CD4-positive, alpha-beta T cell (primary cell): ENCODE measurements at places on chromosomes 4 and X.
A peak's percentile ranks its signal among the peaks of the same experiment; 100 is the strongest.

- no peaks in the 10 kb centered on the region for H3K27me3 ChIP-seq
- no peaks in the 10 kb centered on the region for H3K36me3 ChIP-seq
- no peaks in the 10 kb centered on the region for H3K4me1 ChIP-seq
- no peak overlapping the region for H3K4me3 ChIP-seq
- no peak overlapping the region for H3K27ac ChIP-seq
- no peak for DNase-seq
Measured at GRCh38 chr4:136992032-136992431, 540.3 kb downstream of the PCDH18 start.

GRCh38 chrX:136694431-136695087 is 46.6 kb downstream of the CD40LG start:
- no peaks in the 10 kb centered on the region for H3K27me3 ChIP-seq
- no peak for DNase-seq
- H3K4me3 ChIP-seq, result peak overlapping the region; percentile 33

- H3K36me3 ChIP-seq, result no peaks in the 10 kb centered on the region
- no peak overlapping the region for H3K4me3 ChIP-seq
- H3K27ac ChIP-seq, result no peak overlapping the region
- H3K27me3 ChIP-seq, result no peaks in the 10 kb centered on the region
Measured at GRCh38 chr4:39124885-39125599, 57.3 kb upstream of the WDR19 start.

DNA sequence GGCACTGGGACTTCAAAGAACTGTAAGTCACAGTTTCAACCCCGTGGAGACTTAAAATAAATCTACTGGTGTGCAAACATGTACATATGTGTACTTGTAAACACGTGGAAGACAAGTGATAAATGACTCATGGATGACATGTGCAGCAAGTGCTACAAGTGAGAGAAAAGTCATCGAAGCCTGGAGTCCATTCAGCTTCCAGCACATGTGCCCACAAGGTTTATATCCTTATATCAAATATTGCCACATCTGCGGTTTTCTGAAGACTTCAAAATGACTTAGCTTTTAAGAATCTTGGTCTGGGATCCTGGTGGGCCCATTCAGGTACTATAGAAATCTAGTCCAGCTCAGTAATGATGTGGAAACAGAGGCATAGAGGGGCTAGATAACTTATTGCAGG is 33.0 kb upstream of the TTC29 start:
- no peaks in the 10 kb centered on the region for H3K36me3 ChIP-seq
- no peak for DNase-seq
- no peak overlapping the region for H3K27ac ChIP-seq

- no peaks in the 10 kb centered on the region for H3K36me3 ChIP-seq
- no peaks in the 10 kb centered on the region for H3K4me1 ChIP-seq
- no peak overlapping the region for H3K4me3 ChIP-seq
- no peak for DNase-seq
- H3K27me3 ChIP-seq, result peaks cover 3% of the 10 kb centered on the region
Measured at GRCh38 chrX:129646566-129647417, 8.0 kb downstream of the APLN start.

DNA sequence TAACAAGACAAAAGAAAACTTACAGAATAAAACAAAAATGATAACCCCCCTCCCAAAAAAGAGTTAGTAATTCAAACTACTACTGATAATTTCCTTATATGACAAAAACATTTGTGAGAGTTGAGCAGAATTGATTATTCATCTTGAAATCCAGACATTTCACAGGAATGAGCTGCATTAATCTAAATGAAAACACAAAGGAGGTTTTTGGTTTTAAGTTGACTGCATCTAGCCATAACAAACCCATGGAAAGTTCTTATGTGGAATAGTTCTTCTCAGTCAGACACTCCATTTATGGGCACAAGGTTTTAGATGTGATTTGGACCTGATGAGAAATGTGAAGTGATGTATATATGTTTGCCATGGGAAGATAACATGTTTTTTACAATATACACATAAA is 95.4 kb downstream of the VCX2 start:
- H3K4me1 ChIP-seq, result no peaks in the 10 kb centered on the region
- DNase-seq, result no peak
- H3K27ac ChIP-seq, result no peak overlapping the region
- no peaks in the 10 kb centered on the region for H3K36me3 ChIP-seq
- H3K4me3 ChIP-seq, result no peak overlapping the region

DNA sequence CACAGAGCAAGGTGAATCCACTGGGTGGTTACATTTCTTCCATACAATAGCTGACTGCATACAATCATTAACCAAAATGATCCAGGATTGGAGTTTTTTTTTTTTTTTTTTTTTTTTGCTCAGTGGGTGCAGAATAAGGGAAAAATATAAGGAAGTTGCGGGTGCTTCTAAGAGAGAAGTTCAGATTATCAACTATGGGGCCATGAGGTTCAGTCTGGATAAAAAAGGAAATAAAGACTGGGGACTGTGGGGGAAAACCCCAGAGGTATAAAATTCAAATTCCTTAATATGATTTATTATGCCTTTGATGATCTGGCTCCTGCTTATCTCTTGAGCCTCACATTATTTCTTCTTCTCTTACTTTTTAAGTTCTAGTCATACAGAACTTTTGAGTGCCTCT is 5.9 kb upstream of the EIF1AX start:
- DNase-seq, result no peak
- H3K27me3 ChIP-seq, result no peaks in the 10 kb centered on the region
- H3K4me3 ChIP-seq, result no peak overlapping the region
- H3K4me1 ChIP-seq, result peaks cover under 1% of the 10 kb centered on the region

GRCh38 chrX:65695849-65696449 is 28.5 kb downstream of the MSN start:
- H3K36me3 ChIP-seq, result peaks cover 11% of the 10 kb centered on the region
- H3K4me3 ChIP-seq, result peak overlapping the region; percentile 0
- no peak for DNase-seq
- H3K4me1 ChIP-seq, result peaks cover 86% of the 10 kb centered on the region

DNA sequence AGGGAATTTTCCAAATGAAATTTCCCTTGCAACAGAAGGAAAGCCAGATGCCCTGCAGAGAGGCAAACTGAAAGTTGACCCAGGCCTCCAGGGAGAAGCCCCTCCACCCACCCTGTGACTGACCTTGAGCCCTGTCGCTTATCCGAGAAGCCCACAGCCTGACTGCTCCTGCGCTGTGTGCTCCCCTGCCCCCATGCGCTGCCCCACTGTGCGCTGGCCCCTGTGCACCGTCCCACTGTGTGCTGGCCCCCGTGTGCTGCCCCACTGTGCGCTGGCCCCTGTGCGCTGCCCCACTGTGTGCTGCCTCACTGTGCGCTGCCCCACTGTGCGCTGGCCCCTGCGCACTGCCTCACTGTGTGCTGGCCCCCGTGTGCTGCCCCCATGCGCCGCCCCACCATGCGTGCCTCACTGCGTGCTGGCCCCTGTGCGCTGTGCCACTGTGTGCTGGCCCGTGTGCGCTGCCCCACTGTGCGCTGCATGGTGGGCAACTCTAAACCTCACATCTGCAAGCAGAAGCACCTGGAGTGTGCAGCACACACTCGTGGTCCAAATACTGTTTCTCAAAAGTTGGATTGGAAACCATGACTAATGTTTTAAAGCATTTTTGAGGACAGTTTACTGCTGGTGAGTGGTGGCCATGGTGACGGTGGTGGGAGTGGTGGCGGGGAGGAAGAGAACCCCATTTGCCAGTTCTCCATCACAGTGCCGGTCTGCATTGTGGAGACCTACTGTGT is 8.3 kb upstream of the GRPEL1 start:
- no peak overlapping the region for H3K27ac ChIP-seq
- H3K4me3 ChIP-seq, result no peak overlapping the region
- no peaks in the 10 kb centered on the region for H3K4me1 ChIP-seq
- DNase-seq, result no peak

DNA sequence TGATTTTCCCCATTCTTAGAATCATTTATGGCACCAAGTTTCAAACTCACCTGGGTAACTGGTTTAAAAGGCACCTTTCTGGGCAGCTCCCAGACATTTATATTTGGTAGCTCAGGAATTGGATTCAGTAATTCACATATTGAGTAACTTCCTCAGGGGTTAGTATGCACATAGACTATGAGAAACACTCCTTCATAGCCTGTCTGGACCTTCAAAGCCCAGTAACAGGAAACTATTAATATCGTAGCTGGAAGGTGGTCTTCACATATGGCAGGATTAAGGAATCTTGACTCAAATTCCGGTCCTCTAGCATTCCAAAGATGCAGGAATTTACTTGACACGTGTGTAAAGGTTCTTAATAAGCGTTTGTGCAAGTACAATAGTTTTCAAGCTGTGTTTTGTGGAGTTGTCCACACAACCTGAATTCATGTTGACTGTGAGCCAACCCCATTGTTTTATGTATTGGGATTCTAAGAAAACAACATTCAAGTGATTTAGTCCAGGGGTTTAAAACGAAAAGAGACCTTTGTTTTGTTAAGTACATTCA is 78.4 kb downstream of the PLS3 start:
- no peaks in the 10 kb centered on the region for H3K4me1 ChIP-seq
- H3K4me3 ChIP-seq, result no peak overlapping the region
- H3K27ac ChIP-seq, result no peak overlapping the region
- no peaks in the 10 kb centered on the region for H3K36me3 ChIP-seq

GRCh38 chr4:5472160-5472591 is 236.2 kb downstream of the EVC2 start:
- no peak overlapping the region for H3K4me3 ChIP-seq
- no peaks in the 10 kb centered on the region for H3K36me3 ChIP-seq
- no peak overlapping the region for H3K27ac ChIP-seq
- no peaks in the 10 kb centered on the region for H3K4me1 ChIP-seq
- no peak for DNase-seq

DNA sequence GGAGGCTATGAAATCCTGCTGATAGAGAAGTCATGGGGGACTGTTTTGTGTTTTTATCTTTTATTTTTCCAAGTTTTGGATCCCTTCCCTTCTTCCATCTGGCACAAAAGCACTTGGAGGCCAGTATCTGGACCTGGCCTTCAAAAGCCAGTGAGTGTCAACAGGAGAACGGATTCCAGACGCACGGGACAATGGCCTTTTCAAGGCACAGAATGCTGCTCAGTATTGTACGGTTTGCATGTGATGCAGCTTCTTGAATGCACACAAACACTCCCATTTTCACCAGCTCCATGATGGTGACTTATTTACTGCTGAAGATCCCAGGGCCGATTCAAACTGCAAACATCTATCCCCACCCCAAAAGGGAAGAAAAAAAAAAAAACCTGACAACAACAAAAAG is 145.4 kb downstream of the CPEB2 start:
- no peaks in the 10 kb centered on the region for H3K36me3 ChIP-seq
- H3K4me1 ChIP-seq, result no peaks in the 10 kb centered on the region

DNA sequence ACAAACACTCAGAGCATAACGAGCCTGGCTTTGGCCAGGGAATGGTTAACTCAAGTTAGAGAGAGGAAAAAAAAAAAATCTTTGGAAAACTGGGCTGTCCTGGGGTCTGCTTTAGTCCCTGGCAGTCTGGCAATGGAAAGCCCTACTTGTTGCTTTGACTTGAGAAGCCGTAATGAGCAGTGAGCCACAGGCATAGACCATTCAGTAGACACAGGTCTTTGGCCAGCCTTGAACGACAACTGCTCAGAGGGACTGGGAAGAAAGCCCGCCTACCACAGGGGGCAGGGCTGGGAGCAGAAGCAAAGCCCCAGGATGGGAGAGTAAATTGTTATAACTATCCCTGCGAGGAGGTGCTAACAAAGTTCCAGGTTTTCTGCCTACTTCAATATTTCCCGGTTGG is 25.9 kb downstream of the SLC25A43 start:
- H3K36me3 ChIP-seq, result no peaks in the 10 kb centered on the region
- H3K27ac ChIP-seq, result no peak overlapping the region
- H3K4me3 ChIP-seq, result no peak overlapping the region
- H3K27me3 ChIP-seq, result no peaks in the 10 kb centered on the region
- H3K4me1 ChIP-seq, result peaks cover 4% of the 10 kb centered on the region

DNA sequence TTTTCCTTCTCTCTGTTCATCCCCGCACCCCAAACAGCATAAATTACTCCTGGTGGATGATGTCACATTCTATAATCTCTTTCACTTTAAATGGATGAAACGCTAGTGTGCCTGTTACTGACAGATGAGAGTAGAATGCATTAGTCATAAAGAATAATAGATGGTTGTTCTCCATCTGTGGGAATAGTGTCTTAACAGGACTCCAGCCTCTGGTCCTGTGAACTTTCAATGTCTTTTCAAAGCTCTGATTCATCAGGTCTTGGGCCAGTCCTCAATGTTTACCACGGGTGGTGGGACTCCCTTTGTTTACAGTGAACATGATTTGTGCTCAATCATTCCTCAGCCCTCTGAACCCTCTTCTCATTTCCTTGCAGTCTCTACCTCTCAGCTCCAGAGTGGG is 182.6 kb downstream of the GABRB1 start:
- no peaks in the 10 kb centered on the region for H3K36me3 ChIP-seq
- no peak overlapping the region for H3K27ac ChIP-seq
- no peak for DNase-seq
- H3K4me1 ChIP-seq, result no peaks in the 10 kb centered on the region
- no peaks in the 10 kb centered on the region for H3K27me3 ChIP-seq

DNA sequence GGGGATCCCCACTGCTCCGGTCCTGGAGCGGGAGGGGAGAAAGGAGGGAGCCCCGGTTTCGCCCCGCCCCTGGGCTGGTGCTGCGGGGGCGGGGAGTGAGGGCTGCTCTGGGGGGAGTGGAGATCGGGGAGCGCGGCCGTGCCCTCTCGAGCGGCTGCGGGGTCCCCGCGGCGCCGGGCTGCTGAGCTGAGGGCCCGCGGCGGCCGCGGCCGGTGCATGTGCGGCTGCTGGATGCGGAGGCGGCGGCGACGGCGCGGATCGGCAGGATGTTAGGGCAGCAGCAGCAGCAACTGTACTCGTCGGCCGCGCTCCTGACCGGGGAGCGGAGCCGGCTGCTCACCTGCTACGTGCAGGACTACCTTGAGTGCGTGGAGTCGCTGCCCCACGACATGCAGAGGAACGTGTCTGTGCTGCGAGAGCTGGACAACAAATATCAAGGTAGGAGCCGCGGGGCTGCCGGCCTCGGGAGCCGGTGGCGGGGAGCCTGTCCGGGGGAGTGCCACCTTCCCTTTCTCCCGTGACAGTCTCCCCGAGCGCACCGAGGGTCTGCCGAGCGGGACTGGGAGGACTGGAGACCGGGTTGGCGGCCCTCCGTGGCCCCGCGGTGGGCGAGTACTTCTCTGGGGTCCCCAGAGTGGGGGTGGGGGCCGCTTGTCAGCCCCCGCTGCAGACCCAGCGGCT is at the start of gene ING2:
Gene ING2 (plus strand): TSS at position 129 of the 681 bp plus-strand sequence. CDS start 138 bp downstream, at position 267.
- H3K4me1 ChIP-seq, result peaks cover 14% of the 10 kb centered on the region
- H3K27ac ChIP-seq, result peak within 1 kb of the TSS; percentile 95
- peak within 1 kb of the TSS; percentile 90 for H3K4me3 ChIP-seq
- H3K27me3 ChIP-seq, result no peaks in the 10 kb centered on the region
- H3K36me3 ChIP-seq, result no peaks in the 10 kb centered on the region

- H3K4me1 ChIP-seq, result peaks cover 6% of the 10 kb centered on the region
- DNase-seq, result no peak
- H3K4me3 ChIP-seq, result no peak overlapping the region
- H3K27ac ChIP-seq, result no peak overlapping the region
Measured at GRCh38 chr4:7716010-7716721, 223.5 kb downstream of the AFAP1 start.

DNA sequence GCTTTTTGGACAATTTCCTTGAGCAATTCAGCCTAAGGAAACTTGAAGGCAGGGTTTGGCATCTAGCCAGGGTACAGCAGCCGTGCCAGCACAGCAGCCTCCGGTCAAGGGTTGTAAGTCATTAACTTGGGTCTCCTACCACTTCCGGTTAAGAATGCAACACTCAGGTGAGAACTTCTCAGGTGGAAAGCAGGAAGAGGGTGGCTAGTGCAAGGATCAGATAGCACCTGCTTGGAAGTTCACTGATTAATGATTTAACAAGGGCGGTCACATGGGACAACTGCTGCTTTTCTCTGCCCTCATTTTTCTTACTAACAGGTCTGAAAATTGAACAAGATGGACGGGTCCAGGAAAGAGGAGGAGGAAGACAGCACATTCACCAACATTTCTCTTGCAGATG is 30.1 kb upstream of the SCOC start:
- no peak overlapping the region for H3K4me3 ChIP-seq
- DNase-seq, result no peak
- no peaks in the 10 kb centered on the region for H3K4me1 ChIP-seq
